ENCODE measurements at places on chromosomes 3 and 15.

DNA sequence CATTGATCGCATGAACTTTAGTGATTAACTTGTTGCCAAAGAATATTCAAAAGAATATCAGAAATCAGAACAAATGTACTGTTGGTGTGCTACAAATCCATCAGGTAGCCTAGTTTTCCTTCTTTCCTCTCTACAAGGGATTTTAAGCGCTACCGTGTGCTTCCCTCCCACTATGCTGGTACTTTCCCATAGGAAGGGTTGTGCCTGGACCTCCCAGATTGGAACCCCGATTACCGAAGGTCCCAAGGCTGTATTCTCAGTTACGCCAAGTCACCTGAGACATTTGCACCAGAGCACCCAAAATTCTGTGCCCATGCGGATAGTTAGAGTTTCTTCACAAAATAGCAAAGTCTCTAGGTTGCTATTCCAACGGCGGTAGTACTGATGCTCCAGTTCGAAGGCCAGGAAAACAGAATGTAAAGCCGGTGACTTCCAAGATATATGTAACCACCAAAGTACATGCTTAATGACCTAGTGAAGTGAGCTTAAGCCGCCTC is 23.4 kb upstream of the GATM start:
- DNase-seq, result no peak

GRCh38 chr15:90665288-90666134 is 51.6 kb upstream of the BLM start:
- peak; percentile 81 for DNase-seq

- DNase-seq, result no peak
Observed at GRCh38 chr15:40766194-40766815, 2.4 kb downstream of the GCHFR start.

DNA sequence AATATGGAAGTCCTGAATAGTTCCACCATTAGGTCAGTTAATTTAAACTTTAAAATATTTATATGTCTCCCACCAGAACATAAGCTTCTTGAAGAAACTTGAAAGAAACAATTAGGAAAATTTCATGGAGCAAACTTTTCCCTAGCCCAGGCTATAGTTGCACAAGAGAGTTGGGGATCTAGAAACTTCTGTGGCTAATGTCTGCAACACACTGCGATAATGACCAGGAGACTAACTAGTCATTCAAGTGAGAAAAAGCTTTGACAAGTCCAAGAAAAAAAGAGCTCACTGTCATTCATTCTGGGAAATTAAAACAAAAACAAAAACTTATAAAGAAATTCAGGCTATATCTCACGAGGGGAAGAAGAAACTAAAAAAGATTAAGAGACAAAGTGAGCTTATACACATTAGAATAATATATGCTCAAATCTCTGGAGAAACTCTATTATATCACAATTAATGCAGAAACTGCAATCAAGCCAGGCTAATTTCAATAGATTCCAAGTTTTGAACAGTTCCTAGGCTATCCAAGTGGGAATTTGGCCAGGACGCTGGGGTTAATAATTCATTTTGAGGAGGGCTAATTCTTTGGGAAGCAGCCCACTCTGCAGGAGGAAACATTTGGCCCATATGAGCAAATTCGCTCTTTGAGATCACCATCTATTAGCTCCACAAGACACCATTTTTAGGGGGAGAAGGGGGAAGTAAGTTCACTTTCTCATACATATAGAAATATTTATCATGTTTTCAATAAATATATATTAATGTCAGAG is 134.6 kb downstream of the MEIS2 start:
- DNase-seq, result no peak
